ENCODE measurements at places on chromosomes 4 and X.

- DNase-seq: no peak
Observed at GRCh38 chrX:16578218-16578617, 71.7 kb upstream of the S100G start.

DNA sequence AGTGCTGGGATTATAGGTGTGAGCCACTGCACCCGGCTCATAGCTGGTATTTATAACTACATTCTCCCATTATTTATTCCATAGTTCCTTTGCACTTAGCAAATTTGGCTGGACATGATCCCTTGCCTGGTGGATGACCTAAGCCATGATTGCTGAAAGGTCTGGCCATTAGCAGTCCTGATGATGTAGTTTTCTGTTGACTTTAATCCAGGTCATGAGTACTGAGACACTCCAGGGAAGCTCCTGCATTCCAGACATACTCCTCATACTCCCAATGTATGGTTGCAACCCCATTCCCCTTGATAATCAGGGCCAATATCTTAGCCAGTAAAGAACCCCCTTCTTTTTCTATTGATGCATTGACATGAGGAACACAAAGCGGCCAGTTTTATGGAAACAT, 24.4 kb upstream of the MGST2 start:
- DNase-seq: no peak

DNA sequence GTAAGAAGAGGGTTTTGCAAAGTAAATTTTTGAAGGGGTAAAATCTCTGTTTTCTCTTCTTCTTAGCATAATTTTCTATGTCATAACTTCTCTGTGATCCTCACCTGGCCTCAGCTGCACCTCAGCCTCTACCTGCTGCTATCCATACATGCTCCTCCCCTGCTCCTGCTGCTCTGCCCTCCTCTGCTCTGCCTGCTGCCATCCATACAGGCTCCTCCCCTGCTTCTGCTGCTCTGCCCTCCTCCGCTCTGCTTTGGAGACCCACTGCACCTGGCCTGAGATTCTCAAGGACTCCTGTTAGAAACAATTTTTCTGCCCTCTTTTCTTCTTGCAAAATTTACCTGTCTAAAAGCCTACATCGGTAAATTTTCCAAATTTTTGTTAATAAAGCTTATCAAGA, 388.6 kb upstream of the PITX2 start:
- no peak for DNase-seq

DNA sequence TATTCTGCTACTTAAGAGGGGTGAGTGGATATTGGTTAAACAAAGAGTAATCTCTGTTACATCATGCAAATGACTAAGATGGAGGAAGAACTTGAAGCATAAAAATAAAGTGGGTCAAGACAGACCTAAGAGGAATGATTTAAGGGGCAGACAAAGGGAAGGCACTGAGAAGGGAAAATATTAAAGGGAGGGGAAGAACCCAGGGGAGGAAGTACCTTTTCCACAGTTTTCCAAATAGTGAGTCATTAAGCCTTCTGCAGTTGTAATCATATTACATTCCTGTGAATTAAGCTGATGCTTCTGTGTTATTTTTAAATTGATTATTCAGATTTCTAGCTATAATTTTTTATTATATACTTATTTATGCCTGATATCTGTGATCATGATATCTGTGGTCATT, 253.3 kb downstream of the CENPC start:
- no peak for DNase-seq

DNA sequence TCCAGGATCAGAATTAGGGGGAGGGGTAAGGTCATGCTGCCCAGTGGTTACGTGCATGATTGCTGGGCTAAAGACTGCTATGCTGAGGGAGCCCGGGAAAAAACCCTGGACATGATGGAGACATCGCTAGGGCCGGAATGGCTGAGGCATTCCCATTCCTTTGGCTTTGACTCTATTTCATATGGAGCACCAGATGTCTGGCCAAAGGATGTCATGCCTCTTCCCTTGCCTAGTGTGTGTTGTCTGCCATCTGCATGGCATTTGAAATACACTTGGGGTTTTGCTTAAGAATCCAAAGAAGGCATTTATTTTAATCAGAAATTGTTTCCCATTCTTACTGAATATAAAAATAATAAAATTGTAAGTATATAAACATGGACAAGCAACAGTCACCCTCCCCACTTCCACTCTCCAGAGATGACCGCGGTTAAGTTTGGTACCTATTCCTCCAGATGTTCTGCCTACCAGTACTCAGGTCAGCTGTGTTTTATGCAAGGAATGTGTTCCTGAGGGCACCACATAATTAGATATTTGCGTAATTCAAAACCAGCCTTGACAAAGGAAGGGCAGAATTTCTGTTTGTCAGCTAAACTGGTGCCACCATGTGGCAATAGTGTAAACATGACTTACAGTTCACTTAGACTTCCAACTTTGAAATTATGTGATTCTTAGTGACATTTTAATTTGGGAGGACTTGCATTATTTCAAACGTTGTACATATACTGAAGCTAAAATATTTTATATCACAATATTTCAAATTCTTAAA, 105.9 kb downstream of the CT47B1 start:
- DNase-seq: no peak

GRCh38 chr4:162803378-162803777, 363.3 kb downstream of the NAF1 start:
- DNase-seq: no peak

GRCh38 chr4:66804979-66805378, 740.3 kb downstream of the CENPC start:
- DNase-seq: no peak

DNA sequence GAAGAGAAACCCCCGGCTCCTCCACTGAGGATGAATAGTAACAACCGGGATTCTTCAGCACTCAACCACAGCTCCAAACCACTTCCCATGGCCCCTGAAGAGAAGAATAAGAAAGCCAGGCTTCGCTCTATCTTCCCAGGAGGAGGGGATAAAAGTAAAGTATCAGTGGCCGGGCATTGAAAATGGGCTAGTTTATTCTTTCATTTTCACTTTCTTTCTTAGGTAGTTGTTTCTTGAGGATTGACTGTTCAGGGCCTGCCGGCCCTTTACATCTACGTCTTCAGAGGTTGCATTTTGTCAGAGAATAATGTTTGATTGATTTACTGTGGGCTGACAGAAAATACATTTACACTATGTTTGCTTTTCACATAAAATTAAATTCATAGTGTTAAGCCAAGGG, 27.1 kb downstream of the PAK3 start:
- DNase-seq: no peak

- DNase-seq: no peak
Observed at GRCh38 chr4:22130741-22131140, 182.2 kb upstream of the KCNIP4 start.

- DNase-seq: no peak
Observed at GRCh38 chrX:129939986-129940385, 34.0 kb downstream of the UTP14A start.

DNA sequence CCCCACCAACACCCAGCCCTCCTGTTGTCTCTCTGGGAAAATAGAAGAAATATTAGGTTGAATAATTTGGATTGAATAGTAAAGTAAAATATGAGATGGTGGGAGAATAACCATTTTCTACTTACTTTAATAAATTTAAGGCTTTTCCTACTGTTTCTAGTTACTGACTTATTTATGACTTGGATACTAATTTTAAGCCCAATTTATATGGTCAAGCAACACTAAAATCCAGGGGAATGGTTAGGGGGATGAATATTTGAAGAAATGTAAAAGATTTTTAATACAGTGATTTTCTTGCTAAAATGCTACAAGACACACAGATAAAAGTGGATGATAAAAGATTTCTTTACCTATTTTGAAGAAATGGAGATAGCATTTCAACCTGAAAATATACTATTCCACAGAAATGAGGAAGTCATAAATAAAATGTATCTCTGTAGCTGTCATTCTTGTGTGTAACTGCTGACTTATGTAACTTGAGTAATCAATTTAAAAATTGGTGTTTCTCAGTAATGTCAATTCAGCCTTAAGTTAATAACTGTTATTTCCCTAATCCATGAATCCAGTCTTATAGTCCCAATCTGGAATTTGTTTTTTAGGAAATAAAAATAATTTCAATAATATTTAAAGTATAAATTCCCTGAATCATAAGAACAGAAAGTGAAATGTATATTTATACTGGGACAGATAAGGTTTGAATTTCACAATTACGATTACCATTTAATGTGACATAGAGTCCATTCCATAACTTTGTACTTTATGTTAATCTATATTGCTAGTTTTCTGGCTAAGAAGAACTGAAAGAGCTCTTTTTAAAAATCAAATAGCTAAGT, 24.3 kb upstream of the IL2 start:
- no peak for DNase-seq

DNA sequence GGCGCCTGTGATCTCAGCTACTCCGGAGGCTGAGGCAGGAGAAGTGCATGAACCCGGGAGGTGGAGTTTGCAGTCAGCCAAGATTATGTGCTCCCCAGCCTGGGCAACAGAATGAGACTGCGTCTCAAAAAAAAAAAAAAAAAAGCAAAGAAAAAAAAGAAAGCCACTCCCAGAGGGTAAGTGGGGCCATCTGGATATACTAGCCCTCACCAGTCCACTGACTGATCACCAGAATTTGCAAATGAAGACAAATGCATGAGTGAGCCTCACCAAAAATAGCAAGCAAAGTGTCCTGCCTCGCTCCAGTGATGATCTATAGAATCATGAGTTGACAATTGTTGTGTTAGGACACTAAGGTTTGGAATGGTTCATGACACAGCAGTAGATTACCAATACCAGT, 47.6 kb downstream of the ZFP42 start:
- no peak for DNase-seq

DNA sequence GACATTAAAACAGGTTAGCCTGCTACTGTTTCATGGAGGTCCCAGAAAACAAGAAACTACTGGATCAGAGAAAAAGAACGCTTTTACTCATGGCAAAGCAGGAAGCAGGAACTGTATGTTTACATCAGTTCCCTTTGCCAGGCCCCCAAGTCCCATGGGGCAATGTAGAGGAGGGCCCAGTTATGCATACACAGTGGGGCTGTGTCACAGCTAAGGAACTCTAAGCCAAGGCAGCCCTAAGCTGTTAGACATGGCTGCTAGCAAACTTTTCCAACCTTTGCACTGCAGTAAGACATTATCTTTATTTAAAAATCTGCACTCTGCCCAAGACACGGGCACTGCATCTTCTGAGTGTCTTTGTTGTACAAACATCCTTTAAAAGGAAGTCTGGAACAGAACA, 975.8 kb downstream of the C4orf33 start:
- DNase-seq: no peak

DNA sequence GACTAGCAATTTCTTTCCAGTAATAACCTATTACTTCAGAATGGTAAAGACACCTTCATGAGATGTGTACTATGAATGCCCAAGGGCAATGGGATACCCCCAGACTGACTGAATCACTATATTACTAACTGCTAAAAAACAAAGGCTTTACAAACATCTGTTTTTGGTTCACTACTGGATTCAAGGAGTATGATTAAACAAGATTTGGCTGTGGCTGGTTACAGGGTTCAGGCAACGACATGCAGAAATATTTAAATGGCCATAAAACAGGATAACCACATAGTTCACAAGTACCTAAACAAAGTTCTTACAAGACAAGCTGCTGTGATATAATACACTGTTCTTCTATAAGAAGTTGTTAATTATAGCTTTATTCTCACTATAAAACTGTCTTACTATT, 128.2 kb downstream of the FRYL start:
- no peak for DNase-seq
